ENCODE measurements at places on chromosomes 16 and 17. TPM values are rescaled to one million over a fixed set of nuclear protein-coding genes. Genes with fewer than 3 reads are reported as not detected.

DNA sequence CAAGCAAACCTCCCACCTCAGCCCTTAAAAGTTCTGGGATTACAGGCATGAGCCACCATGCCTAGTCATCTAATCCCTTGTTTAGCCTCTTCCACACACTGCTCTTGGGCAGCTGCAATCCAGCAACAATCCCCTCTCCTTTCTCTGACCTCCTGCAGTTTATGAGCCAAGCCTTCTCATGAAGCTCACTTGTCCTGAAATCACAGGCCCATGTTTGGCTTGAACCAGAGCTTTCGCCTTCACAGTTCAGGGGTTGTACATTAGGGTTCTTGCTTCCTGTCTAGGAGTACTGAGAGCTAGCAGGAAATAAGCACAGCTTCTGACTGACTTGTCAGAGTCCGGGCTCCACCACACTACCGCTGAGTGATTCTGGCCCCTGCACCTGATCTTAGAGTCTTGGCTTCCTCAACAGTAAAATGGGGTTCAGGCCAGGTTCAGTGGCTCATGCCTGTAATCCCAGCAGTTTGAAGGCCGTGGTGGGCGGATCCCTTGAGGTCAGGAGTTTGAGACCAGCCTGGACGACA, 16.3 kb downstream of the ERAL1 start:
- DNase-seq, result no peak
- no peaks in the 10 kb centered on the region for H3K27me3 ChIP-seq
- peaks cover 8% of the 10 kb centered on the region for H3K4me1 ChIP-seq
- H3K27ac ChIP-seq, result no peak overlapping the region

DNA sequence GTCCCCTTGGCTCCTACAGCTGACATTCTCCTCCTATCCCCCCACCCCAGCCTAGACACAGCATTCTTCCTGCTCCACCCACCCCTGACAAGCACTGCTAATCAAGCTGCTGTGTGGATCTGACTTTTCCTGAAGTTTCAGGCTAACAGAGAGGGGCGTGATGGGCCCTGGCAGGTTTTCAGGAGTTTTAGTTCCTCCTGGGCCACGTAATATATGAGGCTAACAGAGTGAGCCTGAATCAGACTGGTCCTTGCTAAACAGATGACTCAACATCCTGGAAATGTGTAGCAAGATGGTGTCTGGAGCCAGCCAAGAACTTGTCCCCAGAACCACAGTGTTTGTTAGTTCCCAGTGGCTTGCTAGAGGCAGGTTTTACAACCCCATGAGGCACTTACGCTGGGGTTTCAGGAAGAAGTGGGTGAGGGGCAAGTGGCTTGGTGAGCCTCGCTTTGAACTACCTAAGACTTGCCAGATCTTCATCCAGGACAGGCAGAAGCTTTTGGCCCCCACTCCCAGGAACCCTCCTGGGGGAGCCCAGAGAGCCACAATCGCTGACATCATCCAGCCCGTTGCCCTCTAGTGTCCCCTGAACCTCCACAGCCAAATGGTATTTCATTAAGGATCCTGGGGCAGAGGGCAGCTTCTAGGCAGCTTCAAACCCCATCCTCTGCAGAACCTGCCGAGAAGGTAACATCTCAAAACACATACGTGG, 15.9 kb downstream of the TMEM92 start:
- peak overlapping the region; percentile 72 for H3K27ac ChIP-seq
- H3K27me3 ChIP-seq, result no peaks in the 10 kb centered on the region
- no peaks in the 10 kb centered on the region for H3K36me3 ChIP-seq
- no peak overlapping the region for H3K4me3 ChIP-seq
- DNase-seq, result peak; percentile 55

The ZFP3 gene
- 3.0 TPM for polyA plus RNA-seq

The CCL13 gene
- polyA plus RNA-seq, result not detected

The KRTAP2-2 gene
- not detected for polyA plus RNA-seq

DNA sequence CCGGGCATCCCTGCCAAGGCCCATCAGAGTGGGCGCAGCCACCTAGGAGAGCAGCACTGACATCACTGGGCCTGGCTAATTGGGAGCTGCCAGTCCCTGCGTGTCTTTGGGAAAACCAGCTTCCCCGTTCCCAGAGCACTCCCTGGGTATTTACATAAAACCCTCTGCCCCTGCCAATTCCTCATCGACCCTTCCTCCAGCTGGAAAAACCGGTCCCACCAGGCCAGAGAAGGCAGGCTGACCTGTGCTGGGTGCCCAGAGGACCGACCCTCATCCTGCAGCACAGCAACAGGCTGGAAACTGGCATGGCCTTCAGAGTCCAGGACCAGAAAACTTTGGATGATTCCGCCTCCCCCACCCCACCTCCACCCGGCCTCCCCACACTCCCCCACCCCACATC, 8.2 kb upstream of the FOXN1 start:
- peaks cover 3% of the 10 kb centered on the region for H3K27me3 ChIP-seq
- H3K36me3 ChIP-seq, result no peaks in the 10 kb centered on the region
- H3K4me3 ChIP-seq, result no peak overlapping the region
- no peak for DNase-seq
- no peak overlapping the region for H3K27ac ChIP-seq

The CMTM2 gene
- polyA plus RNA-seq, result not detected

DNA sequence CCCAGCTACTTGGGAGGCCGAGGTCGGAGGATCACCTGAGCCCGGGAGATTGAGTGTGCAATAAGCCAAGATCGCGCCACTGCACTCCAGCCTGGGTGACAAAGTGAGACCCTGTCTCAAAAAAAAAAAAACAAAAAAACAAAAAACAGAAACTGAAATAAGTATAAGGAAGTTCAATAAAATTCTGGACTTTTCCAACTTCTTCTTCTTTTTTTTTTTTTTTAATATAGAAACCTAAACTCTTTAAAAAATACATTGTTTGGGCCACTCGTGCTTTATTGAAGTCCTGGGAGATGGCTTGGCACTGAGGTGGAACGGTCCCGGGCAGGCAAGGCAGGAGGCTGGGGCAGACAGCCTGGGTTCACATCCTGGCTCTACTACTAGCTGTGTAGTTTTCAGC, 36.8 kb downstream of the KATNIP start:
- no peak overlapping the region for H3K27ac ChIP-seq
- H3K36me3 ChIP-seq, result no peaks in the 10 kb centered on the region
- H3K27me3 ChIP-seq, result no peaks in the 10 kb centered on the region
- H3K4me1 ChIP-seq, result no peaks in the 10 kb centered on the region

DNA sequence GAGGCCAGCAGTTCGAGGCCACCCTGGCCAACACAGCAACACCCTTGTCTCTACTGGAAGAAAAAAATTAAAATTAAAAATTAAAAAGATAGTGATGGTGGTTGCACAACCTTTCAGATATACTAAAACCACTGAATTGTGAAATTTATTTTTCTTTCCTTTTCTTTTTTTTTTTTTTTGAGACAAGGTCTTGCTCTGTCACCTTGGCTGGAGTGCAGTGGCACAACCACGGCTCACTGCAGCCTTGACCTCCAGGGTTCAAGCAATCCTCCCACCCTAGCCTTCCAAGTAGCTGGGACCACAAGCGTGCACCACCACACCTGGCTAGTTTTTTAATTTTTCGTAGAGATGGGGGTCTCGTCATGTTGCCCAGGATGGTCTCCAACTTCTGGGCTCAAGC, 254.4 kb downstream of the SLC39A11 start:
- H3K36me3 ChIP-seq, result peaks cover 3% of the 10 kb centered on the region
- H3K4me1 ChIP-seq, result no peaks in the 10 kb centered on the region
- H3K27me3 ChIP-seq, result no peaks in the 10 kb centered on the region
- no peak for DNase-seq
- H3K27ac ChIP-seq, result no peak overlapping the region

All from keratinocyte (primary cell).